ENCODE measurements at places on chromosomes 2 and 18.
A peak's percentile ranks its signal among the peaks of the same experiment; 100 is the strongest.

GRCh38 chr18:44898498-44898897, 217.8 kb downstream of the SETBP1 start:
- no peak for DNase-seq

DNA sequence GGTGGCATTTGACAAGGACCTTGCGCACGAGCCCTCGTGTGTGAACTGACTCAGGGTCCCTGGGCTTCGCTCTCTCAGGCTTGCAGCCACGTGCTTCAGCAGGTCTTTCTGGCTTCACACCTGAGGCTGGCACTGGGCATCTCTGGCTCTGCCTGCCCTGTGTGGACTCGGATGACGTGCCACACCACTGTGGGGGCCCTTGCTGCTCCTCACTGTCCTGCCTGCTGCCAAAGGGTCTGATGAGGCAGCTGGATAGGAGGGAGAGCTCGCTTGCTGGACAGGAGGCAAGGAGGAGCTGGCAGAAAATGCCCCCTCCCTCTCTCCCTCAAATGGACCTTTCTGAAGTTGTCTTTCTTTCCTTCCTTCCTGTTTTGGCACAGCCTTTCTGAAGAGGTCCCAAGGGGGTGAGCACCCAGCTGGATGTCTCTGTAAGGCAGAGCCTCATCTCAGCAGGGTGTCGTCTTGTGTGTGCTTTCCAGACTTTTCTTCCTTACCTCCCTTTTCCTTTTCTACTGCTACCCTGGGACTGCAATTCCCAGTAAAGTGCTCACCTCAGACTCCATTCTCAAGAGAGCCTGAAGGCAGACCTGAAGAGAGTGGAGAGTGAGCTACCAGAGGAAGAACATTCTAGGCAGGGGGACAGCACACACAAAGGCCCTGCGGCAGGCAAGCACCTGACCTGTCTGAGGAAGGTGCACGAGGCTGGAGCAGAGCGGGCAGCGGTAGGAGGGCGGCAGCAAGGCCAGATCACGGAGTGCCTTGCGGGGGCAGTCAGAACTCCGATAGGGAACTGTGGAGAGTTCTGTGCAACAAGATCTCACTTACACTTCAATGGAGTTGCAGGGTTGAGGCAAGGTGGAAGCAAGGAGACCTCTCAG, 5.3 kb downstream of the PER2 start:
- DNase-seq, result no peak

- DNase-seq, result no peak
Observed at GRCh38 chr18:32802591-32803451, 30.0 kb upstream of the KLHL14 start.

DNA sequence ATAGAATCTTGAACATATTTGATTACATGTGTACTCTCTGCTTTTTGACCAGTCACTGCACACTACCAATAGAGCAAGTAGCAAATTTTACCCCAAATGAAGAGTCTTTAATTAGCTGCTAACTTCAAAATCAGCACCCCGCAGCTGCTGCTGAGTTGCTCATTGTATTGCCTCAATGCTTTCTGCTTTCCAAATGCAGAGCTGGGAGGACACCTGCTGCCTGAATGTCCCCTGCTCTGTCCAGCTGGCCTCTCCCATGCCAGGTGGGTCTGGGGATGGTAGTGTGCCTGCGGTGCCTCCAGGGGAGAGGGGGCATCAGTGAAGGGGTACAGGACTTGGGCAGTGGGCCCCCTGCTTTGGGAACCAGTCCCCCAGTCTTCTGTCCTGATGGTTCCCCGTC, 184.8 kb downstream of the PRKCE start:
- DNase-seq, result no peak

DNA sequence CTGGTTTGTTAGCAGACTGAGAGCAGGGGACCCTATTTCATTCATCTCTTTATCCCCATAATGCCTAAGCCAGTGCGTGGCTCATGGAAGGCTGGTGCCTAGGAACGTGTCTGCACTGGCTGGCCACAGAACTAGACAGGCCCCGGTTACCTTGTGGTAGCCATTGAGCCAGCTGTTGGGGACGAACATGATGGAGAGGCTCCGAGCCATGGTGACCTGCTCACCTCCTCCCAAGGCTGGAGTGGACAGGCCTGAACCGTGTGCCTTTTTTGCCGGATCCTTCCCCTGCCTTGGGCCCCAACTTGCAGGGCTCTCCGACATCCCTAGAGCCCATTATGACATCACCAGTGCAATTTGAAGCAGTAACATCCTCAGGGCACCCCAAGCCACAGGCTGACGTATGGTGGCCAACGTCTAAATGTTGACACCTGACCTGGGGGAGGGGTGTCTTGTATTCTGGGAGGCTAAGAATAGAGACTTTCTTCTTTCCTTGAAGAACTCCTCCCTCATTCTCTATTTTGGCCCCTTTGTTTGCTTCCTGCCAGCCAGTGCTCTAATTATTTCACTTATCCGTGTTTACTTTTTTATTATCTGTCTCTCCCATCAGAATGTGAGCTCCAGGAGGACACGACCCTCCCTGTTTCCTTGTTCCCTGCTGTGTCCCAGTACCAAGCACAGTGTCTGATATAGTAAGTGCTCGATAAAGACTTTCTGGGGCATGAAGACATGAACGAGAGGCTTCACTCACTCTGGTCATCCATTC, 12.2 kb upstream of the DNPEP start:
- no peak for DNase-seq

DNA sequence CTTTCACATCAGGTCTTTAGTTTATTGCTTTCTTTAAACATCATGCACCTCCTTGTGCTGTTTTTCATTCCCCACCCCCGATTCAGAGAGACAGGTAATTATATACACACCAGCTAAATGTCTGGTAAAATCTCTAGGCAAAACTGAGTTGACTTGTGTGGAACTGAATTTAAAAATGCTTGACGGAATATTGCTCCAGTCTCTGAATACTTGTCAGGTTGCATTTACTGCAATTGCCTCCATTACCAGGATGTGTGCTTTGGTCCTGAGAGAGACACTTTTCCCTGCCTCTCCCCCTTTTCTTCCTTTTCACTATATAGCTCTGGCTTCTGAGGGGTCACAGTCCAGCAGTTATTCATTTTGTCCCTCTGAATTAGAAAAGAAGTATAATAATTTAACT, 104.0 kb downstream of the PTPRM start:
- DNase-seq, result no peak

GRCh38 chr2:28263690-28264089, 129.0 kb upstream of the FOSL2 start:
- DNase-seq, result no peak

DNA sequence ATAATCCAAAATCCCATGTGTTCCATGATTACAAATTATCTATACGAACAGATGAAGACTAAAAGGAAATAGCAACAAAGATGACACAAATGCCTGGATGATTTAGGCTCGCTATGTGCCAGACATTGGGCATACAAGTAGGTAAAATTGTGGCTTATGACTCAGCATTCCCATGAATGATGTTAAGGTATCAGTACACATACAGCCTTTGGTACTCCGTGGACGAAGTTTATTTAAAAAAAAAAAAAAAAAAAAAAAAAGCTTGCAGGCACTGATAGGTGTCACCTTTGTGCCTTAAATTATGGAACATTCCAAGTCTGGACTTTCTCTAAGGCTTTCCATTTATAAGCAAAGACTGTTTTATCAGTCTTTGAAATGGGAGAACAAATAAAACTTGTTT, 2.7 kb downstream of the CHAC2 start:
- peak; percentile 38 for DNase-seq

- no peak for DNase-seq
Observed at GRCh38 chr2:45734952-45735351, 83.5 kb downstream of the PRKCE start.

- no peak for DNase-seq
Observed at GRCh38 chr2:60442608-60443007, 110.8 kb downstream of the BCL11A start.

- peak; percentile 7 for DNase-seq
Observed at GRCh38 chr2:190407246-190407661, 901 bp upstream of the MFSD6 start.

GRCh38 chr2:26168785-26169184, 4.1 kb upstream of the GAREM2 start:
- no peak for DNase-seq

DNA sequence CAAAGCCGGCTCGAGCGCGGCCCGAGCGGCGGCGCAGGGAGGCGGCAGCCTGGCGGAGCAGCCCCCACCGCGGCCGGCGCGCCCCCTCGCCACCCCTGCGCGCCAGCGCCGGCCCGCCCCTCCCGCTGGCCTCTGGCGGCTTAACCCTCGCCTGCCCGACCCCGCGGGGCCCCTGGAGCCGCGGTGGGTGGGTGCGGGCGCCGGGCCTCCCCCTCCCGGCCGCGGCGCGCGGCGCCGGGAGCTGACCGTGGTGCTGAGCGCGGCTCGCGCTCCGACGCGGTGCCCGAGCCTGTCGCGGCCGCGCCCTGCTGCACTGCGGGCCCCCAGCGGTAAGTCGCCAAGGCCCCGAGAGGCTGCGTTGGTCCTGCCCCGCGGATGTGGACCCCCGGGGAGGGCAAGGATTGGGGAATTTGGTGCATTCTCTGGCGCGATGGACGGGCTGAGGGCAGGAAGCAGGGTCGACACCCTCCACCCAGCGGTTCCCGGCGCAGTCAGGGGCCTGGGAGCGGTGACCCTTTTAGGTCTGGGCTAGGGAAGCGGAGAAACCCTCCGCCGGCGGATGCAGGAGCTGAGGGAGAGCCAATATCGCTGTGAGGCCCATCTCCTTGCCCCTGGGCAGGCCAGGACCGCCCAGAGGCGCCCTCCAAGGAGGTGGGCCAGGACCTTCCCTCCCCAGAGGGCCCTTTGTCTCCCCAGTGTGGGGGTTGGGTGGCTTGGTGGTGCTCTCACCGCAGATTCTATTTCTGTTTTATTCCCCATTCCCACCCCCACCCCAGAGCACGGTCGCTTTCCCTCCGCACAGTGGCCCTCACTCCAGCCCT, 923 bp downstream of the AMER3 start:
- peak; percentile 78 for DNase-seq

DNA sequence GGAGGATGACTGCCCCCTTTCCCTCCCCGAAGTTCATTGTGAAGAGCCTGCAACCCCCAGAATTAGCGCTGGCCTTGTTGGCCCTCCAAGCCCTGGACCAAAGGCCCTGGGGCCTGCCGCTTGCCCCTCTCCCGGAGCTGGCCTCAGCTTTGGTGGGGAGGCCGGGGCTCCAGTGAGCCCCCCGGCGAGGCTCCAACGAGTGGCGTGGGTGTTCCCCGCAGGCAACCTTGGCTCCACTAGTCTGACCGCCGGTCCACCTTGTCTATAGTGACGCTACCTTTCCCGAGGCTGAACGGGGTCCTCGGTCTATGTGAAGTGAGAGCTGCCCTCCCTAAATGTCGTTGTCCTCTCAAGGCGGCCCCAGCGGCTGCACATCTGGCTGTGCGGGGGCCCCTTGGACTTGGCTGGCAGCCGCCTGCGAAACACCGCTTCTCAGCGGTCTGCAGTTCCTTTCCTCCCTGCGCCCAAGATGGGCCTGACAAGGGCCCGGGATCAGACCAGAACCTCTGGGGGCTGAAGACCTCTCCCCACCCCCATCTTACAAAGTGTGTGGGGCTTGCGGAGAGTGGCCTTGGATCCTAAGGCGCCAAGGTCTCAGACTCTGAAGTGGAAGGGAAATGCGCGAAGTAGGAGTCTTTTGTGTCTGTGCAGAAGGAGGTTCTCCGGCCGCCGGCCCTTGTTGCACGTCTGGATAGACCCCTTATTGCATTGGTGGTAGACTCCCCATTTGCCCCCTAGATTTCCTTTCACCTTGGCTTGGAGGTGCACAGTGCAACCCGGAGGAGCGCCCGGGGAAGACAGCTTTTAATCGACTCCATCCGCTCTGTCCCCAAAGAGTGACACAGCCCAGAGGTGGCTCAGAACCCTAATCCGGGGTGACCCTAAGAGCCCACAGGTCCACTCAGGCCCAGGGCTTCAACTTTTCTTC, 3.9 kb upstream of the HOXD10 start:
- DNase-seq, result no peak

GRCh38 chr2:233385489-233386044, 31.3 kb downstream of the DGKD start:
- DNase-seq, result no peak

DNA sequence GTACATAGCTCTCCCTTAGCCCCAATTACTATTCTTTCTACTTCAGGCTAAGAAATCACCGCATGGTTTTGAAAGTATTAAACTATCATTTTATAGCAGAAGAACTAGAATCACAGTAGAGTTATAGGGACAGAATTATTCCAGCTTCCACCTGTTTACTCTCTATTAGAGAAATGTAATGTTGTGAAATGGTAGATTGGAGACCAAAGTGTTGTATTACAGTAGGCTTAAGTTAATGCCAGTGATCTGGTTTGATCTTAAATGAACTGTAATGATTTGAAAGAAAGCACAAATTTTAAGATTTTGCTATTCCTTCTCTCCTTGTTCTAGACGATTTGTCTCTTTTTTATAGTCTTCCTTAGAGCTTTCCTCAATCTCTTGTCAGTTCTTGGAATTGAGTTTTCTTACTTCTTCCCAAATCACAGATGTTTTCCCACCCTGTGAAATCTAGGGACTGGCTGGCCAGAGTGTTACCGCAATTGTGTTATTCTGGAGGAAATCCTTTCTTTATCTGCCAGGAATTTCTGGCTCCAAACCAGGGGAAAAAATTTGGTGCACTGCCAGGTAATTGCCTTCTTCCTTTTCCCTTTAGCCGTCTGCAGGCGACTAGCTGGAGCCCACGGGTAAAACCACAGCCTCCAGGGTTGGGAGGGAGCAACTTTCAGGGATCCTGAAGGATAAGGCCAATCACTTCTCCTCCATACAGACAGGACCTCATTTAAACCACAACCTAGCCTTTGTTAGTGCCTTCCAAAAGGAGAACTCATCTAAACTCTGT, 51.7 kb downstream of the NOP58 start:
- no peak for DNase-seq

- no peak for DNase-seq
Observed at GRCh38 chr2:212979799-212980198, 171.6 kb downstream of the IKZF2 start.

- no peak for DNase-seq
Observed at GRCh38 chr2:105100046-105100840, 62.4 kb downstream of the MRPS9 start.

DNA sequence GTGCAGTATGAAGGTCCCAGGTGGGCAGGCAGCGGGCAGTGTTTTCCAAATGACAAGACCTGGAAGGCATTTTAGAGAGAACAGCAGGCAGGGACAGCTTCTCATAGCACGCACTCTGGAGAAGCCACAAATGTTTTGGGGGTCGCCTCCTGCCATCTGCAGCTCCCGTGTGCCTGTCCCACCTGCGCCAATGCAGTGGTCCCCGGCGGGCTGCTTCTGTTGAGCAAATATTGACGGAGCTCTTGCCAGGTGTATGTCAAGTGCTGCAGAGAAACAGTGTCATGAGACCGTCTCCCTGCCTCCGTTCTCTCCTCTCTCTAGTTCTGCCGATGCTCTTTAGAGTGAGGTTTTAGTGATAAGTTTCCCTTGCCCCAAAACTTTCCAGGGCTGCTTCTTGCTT, 174.8 kb downstream of the LDLRAD4 start:
- DNase-seq, result no peak

DNA sequence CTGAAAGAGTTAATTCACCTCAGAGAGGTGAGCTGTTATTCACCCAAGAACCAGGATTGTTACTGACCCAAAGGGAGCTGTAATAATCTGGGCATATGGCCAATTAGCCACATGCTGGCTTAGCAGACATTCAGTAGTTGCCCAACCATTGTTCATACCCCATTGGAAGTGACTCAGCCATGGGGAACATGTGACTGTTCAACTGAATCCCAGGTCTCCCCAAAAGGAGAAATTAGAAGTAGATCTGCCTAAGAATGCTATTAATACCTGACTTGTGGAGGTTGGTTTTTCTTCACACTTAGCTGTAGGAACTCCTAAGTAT, 272.6 kb upstream of the UBE2E3 start:
- DNase-seq, result no peak

GRCh38 chr2:159640176-159640575, 23.8 kb upstream of the BAZ2B start:
- no peak for DNase-seq
